ENCODE measurements at places on chromosomes 11 and 22.

DNA sequence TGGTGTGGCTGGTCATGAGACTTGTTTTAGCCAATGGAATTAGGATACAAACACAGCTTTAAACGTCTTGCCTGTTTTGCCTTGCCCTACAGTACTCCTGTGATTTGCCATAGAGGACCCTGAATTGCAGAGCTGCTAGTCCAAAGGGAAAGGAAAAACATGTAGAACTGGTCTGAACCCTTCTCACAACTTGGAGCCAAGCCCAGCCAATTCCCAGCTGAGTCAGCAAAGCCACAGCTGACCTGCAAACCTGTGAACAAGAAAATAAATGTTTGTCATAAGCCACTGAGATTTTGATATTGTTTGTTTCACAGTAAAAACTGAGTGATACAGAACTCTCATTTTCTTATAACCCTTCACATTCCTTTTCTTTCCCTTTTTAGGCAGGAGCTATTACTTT lies 360.5 kb upstream of the API5 start:
- DNase-seq, result no peak

- peak; percentile 14 for DNase-seq
Observed at GRCh38 chr11:88414385-88414861, 76.9 kb upstream of the CTSC start.

DNA sequence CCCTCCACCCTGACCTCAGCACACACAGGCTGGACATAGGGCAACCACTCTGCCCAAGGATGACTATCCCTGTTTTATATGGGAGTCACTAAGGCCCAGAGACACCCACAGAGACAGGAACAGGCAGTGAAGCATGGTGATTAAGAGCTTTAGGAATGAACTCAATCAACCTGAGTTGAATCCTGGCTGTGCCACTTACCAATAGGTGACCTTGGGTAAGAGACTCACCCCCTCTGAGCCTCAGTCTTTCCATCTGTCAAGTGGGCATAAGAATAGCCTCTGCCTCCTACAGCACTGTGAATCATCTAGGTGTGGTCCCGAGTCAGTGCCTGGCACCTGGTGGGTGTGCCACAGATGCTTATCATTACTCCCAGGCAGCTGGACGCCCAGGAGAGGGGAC lies 6.8 kb downstream of the CRYBB1 start:
- DNase-seq, result no peak

- DNase-seq, result no peak
Observed at GRCh38 chr22:41768430-41768829, 32.0 kb upstream of the CCDC134 start.

- no peak for DNase-seq
Observed at GRCh38 chr11:105158436-105158835, 18.9 kb upstream of the CARD18 start.

DNA sequence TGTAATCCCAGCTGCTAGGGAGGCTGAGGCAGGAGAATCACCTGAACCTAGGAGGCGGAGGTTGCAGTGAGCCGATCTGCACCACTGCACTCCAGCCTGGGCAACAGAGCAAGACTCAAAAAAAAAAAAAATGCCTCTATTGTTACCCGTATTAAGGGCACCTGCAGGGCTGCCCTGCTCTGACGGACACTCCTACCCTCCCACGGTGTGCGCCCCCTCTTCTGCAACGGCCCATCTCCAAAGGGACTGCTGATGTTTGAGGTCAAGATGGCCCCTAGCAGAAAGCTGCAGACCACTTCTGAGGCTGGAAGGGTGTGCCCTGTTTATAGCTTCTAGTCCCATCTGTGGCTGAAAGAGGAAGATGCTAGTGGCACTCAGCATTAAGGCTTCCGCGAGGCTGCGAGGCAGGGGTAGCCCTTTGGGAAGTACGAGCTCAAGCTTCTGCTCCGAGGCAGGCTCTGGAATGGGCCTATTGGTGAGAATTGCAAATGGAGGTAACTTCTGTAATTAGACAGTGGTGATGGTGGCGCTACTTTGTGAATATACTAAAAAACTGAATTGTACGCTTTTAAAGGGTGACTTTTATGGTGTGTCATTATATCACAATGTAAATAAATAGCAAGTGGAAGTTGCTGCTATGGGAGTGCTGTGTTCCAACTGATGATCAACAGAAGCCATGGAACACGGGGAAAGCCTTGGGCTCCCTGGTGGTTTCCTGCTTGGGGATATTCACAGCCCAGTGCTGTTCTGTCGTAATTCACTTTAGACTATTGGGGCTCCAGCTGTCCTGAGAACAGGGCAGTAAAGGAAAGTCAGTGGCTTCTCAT lies 24.3 kb downstream of the ARFGAP2 start:
- no peak for DNase-seq

GRCh38 chr11:13302420-13302958 lies 24.9 kb downstream of the BMAL1 start:
- DNase-seq, result no peak

DNA sequence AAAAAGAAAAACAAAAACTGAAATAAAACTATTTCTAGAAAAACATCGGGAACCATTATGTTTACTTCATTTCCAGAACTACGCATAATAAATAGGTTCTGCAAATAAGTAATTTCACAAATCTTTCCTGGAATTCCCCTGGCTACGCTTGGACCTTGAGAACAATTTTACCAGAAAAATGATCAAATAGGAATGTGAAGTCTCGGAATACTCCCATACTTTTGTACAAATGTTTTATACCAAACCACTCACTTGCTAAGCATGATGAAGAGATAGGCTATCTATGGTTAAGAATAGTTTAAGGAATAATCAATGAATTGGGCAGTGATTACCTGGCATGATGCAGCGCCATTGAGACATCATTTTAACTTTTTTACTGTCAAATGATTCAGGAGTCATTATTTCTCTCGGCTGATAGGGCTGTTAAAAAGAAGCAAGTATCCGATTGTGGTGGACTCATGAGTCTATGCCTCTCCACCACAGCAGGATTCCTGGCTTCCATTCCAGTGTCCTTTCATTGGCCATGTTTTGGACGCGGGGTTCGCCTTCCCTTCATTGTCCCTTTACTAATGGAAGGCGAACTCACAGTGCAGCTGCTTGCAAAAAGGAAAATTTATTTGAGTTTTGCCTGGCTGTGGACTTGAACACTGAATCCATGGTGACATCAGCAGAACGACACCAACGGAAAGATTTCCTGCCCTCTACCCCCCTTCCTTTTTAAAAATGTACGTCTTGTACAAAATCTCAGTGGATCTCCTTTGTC lies 39.9 kb upstream of the BLID start:
- peak; percentile 55 for DNase-seq

DNA sequence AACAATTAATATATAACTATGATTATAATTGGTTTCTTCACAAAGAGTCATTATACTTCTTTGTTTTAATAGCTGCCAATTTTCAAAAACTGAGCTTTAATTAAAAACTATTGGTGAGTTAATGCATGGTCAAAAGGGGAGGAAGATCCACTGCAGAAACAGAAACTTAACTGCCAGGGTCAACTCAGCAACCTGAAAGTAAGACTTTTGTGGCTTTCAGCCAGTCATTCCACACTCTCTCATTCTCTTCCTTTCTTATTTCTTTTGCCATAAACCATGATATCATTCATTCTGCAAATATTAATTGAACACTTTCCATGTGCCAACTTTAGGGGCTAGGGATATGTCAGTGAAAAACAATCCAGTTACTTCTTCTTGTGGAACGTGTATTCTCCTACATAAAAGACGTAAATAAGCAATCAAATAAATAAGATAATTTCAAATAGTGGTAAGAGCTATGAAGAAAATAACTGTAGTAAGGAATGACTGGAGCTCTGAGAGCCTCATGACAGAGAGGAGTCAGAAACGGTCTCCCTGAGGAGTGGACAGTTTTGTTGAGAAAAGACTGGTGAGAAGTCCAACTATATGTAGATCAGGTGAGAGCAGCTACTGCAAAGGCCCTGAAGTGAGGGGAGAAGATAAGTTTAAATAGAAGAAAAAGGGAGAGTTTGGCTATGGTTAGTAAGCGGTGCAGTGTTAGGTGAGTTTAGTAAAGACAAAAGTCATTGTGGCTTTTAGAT lies 130.5 kb downstream of the GRIA4 start:
- DNase-seq, result no peak

DNA sequence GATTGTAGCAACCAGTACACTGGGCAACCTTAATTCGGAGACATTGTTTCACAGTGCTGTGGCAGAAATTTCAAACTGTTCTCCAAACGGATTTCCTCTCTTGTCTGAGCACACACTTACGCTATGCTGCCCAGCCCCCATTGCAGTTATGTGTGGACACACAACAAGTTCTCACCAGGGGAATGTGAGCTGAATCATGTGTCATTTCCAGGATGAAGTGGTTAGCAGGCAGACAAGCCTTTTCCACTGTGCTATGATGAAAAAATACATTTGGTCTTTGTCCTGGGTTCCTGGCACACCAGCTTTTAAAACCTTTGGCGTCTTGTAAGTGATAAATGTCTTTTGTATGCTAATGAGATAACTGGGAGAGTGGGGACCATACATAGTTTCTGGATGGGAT lies 46.9 kb upstream of the SYT9 start:
- DNase-seq, result no peak

DNA sequence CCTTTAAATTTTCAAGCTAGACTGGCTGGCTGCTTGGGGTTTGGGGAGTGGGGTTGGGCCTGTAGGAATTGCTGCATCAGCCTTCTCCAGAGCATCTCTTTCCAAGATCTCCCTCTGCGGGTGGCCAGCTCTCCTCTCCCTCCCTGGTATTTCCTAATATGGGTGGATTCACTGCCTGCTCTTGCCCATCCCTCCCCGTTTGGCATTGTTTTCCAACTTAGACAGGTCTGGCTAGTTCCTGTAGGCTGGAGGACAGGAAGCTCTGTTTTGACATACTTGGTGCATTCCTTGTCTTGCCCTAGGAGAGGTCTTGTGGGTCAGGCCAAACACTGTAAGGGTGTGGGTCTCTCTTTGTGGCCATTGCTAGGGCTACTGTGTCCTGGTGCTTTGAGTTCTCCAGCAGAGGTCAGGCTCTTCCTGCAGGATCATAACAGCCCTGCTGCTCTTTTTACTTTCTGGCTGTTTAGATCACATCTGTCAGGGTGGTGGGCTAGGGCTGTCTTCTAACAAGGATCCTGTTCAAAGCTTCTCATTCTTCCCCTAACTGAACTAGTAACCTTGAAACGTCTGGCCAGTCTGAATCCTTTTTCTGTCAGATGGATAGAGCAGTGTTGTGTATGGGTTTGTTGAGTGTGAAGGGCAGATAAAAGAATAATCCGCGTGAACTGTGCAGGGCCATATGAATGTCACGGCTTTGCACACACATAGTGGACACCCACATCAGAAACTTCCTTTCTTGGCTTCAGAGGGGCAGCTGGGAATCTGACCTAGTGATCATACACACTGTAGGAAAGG lies 18.3 kb upstream of the MICALL1 start:
- DNase-seq, result no peak

GRCh38 chr11:101555366-101555765 lies 28.4 kb downstream of the TRPC6 start:
- no peak for DNase-seq

DNA sequence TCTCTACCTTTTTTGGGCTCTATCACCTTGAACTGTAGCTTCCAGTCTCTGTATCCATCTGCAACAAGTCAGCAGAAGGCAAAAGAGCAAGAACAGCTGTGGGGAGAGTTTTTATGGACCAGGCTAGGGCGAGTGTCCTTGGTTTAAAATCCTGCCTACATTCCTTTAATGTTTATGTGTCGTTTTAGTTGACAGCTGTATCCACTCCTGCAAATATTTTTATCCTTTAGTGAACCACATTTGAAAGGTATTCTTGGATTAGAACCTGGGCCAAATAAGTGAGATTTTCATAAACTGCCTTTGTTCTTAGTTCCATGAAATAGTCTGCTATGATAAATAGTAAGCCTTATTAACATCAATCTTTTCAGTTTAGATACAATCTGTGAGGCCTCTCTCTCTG lies 712.2 kb downstream of the ETS1 start:
- no peak for DNase-seq

DNA sequence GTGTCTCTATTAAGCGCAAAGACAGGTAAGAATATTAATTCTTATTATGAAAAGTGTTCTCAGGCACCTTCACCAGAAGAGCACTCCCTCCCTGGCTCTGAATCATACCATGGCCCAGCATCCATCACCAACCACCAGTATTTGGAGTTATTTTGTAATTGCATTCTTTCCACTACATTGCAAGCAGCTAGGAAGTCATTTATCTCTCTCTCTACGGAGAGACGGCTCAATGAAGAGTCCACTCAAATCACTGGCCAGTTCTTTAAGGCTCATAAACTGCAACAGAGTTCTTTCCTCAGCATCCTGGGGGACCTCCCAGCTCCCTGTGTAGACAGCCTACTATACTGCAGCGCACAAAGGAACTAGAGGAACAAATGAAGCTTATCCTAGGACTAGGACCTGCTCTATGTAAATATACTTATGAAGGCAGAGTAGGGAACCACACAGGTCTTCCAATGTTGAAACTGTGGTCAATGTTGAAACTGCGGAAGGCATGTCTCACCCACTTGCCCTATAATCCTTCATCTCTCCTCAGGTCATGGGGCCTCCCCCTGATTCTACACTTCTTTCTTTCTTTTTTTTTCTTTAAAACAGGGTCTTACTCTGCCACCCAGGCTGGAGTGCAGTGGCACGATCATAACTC lies 63.4 kb downstream of the AAMDC start:
- no peak for DNase-seq

GRCh38 chr11:116712428-116712827 lies 60.4 kb downstream of the BUD13 start:
- DNase-seq, result no peak

GRCh38 chr11:65032216-65032615 lies 5.0 kb downstream of the SNX15 start:
- DNase-seq, result no peak

DNA sequence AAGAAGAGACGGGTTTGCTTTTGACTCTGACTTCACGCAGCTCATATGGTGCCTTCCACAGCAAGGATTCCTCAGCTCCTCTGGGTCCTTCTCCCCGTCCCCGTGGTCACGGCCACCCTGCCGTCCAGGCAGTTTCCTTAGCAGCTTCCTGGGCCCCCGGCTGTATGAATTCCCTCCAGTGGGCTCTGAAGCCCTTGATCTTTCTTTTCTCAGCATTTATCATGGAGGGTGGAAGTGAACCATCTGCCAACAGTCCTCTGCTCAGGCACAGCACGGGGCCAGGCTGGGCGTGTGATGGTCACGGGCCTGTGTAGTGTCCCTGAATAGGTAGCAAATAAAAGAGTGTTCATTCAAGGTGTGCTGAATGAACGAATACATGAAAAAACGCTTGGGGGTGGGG lies 782.4 kb downstream of the BRD1 start:
- DNase-seq, result no peak

- DNase-seq, result no peak
Observed at GRCh38 chr11:69892986-69893555, 73.9 kb upstream of the FGF3 start.

DNA sequence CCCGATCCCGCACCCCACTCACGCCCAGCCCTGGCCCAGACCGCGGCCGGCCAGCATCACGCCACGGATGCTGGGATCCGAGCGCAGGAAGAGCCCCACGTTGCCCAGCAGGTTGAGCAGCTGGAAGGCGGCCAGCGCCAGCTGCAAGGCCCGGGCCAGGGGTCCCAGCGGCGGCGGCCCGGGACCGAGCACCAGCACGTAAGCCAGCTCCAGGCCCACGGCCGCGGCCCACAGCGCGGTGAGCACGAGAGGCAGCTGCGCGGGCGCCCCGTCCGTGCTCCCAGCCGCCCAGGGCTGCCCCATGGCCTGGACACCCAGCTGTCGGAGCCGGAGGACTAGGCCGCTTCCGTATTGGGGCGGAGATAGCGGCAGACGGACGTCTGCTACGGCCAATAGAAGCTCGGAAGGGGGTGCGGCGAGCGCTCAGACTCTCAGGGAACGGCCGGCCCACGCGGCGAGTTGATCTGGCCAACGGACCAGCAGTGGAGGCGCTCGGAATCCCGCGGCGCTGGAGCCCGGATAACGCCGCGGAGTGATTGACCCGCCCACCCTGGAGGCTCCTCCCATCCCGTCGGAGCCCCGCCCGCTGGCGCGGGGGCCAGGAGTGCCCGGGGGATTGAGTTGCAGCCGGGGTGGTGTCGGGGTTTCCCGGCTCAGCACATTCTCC lies at the start of gene ZDHHC24:
ZDHHC24 (minus strand) TSS at position 348 of the 667 bp plus-strand sequence; CDS start at position 303, 45 bp downstream.
- DNase-seq, result peak; percentile 91

Data from NCI-H187 (cell line).